ENCODE measurements at places on chromosomes 2 and 18. TPM values are rescaled to one million over a fixed set of nuclear protein-coding genes. Genes with fewer than 3 reads are reported as not detected.

GRCh38 chr2:134148172-134148571 lies 105.7 kb upstream of the MGAT5 start:
- no peak for DNase-seq

DNER gene
- 1.7 TPM for polyA plus RNA-seq

CHRND gene
- not detected for polyA plus RNA-seq

EVX2 gene
- not detected for polyA plus RNA-seq

SPIRE1 gene
- polyA plus RNA-seq = 14.3 TPM

Data from right lung (tissue), 10 donors.